GDM1 (cell line): ENCODE measurements at places on chromosomes 4 and X.

- DNase-seq, result peak; percentile 89
These were observed 325.5 kb downstream of the BCOR start for GRCh38 chrX:39772057-39772832.

DNA sequence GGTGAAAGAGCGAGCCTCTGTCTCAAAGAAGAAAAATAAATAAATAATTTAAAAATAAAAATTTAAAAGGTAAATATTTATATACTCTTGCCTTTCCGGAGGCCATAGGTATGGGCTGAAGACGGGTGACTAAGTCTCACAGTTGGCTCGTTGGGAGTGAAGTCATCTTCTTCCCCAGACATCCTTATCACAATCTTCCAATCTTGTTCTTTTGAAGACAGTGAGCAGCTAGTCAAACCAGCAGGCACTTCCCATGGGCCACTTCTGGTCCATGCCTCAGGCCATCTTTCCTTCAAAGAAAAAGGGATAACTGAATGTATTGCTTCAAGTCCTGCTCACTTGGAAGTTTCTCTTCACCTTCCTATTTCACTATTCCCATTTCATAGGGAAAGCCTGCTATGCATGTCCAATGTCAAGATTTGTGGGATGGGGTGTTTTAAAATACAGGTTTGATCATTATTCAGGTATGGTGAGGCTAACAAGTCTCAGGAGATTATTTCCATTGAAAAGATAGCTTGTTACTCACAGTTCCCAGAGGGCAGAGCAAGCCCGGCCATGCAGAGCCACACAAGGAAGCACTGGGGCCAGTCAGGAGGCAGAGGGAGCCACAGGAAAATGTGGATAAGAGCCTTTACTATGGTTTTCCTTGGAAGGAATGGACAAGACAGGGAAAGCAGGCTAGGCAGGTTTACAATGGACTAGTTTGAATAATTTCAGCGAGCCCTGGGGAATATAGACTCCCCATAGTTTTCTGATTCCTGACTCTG, 33.3 kb upstream of the VCX2 start:
- no peak for DNase-seq

GRCh38 chrX:19682712-19683331, 167.5 kb upstream of the MAP3K15 start:
- DNase-seq, result peak; percentile 37

DNA sequence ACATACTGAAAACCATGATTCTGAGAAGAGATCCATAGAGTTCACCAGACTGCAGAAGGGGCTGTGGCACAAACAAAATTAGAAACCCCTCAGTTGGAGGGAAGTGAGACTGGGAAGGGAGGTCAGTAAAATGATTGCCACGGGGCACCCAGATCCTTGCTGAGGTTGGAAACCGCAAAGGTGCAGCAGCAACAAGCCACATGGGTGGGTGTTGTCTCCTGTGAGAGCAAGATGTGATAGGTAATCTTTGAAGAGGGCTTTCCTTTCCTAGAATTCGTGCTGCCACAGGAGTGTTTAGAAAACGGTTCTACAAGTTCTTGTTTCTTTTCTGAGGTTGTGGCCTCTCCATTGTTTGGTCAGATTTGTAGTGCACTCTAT, 85.5 kb downstream of the NFKB1 start:
- DNase-seq, result no peak

- DNase-seq, result peak; percentile 94
These were observed at the start of gene YTHDC1 for GRCh38 chr4:68349649-68350360. Gene YTHDC1, minus strand, starts transcription at chr4:68350090. Its CDS starts 337 bp downstream, at chr4:68349753.

DNA sequence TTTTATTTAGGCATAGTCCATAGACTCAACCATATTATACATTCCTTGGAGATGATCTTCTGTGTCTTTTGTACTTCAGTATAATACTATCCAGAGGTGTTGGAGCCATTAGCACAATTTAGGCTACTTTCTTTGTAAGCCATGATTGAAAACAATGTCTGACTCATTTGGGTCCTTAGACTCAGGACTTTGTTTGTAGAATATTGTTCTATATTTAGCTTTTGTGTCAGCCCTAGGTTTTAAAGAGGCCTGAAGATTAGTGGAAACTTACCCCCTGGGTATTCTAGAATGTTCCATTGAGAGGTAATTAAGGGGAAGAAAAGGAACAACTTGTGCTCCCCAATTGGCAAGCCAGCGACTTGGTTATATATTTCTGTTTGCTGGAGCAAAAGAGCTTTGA, 145.2 kb upstream of the SCML1 start:
- no peak for DNase-seq
